Glomerular endothelial cell (primary cell): ENCODE measurements at places on chromosomes 2 and 18. TPM values are rescaled to one million over a fixed set of nuclear protein-coding genes. Genes with fewer than 3 reads are reported as not detected.

The DPP10 gene
- not detected in 2 replicates for total RNA-seq

DNA sequence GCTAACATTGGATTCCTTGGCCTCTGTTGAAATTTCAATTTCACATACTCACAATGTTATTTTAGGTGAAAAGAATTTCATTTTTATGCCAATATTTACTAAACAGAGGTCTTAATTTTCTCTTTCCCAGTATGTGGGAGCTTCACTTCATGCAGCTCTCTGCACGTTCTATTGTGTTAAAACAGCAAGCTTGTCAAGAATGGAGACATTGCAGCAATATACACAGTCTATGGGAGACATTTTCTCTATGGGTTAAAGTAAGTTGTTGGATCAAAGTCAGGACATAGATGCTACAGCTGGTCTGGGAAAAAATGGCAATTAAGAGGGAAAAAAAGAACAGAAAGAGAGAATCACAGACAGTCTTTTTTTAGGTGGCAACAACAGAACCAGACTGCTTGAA, 70.4 kb upstream of the ARHGAP15 start:
- DNase-seq: no peak

The FAM237A gene
- total RNA-seq: not detected in 2 replicates

The IL1A gene
- 3.9 and 4.5 TPM in 2 replicates for total RNA-seq

- DNase-seq: no peak
Observed at GRCh38 chr2:48415836-48416515, 114.0 kb upstream of the STON1 start.

- no peak for DNase-seq
Observed at GRCh38 chr2:85523903-85524335, 15.0 kb upstream of the MAT2A start.

GRCh38 chr2:216903470-216903869, 43.6 kb upstream of the TNP1 start:
- no peak for DNase-seq

DNA sequence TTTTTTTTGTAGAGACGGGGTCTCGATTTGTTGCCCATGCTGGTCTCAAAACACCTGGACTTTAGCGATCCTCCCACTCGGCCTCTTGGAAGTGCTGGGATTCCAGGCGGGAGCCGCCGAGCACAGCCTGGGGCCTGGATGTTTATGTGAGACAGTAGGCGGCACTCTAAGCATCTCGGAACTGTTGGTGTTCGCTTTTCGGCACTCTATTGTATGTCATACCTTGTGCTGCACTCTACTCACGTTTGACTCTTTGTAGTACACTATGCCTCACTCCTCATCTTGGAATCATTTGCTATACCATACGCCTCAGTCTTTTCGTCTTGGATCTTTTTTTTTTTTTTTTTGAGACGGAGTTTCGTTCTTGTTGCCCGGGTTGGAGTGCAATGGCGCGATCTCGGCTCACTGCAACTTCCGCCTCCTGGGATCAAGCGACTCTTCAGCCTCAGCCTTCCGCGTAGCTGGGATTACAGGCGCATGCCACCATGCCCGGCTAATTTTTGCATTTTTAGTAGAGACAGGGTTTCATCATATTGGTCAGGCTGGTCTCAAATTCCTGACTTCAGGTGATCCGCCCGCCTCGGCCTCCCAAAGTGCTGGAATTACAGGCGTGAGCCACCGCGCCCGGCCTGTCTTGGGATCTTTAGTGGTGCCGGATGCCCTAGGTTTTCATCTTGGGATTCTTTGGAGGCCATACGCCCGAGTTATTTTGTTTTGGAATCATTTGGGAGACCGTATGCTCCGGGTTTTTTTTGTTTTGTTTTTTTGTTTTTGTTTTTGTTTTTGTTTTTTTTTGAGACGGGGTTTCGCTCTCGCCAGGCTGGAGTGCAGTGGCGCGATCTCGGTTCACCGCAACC, 24.2 kb upstream of the ZDBF2 start:
- no peak for DNase-seq

DNA sequence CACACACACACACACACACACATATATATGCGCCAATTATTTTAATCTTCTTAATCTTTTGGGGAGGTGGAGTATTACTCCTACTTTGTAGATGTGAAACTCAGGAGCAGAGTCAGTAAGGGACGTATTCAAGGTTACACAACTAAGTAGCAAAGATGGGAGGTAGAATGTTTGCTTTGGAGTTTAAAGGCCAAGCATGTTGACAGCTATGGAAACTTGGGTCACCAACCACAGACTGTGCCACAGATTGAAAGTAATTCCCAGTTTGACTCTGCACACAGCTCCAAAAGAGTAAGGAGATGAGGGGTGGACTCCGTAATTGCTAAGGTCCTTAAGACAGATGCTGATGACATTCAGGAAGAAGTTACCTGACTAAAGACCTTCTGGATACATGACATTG, 124.8 kb upstream of the ITGB6 start:
- DNase-seq: no peak

- no peak for DNase-seq
Observed at GRCh38 chr2:200578778-200579177, 7.0 kb upstream of the AOX1 start.

DNA sequence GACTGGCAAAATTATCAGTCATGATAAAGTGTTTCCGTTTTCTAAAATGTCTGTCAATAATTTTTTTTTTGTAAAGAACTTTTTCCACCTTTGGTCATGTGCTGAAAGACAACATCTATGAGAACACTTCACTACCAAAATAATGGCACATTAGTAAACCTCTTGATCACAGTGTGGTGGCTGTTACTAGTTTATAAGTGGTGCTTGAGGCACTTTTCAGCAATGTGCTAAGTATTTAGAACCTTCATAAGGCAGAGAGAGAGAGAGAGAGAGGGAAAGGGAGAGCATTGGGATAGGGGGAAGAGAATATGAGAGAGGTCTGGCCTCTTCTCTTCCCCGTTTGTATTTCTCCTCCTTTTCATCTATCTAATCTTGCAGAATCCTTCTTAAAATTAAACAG, 1.1 kb upstream of the NYAP2 start:
- DNase-seq: no peak

- DNase-seq: no peak
Observed at GRCh38 chr2:44742057-44742456, 199.4 kb upstream of the SIX3 start.

- no peak for DNase-seq
Observed at GRCh38 chr2:35454966-35455638, 900.5 kb upstream of the CRIM1 start.

The WNT10A gene
- not detected in 2 replicates for total RNA-seq

The ATL2 gene
- 34.4 and 48.5 TPM in 2 replicates for total RNA-seq

The BCL2 gene
- total RNA-seq: 2.2 and 6.0 TPM in 2 replicates

The C2orf66 gene
- total RNA-seq: 0.39 and 1.1 TPM in 2 replicates

The CNPPD1 gene
- total RNA-seq: 33.2 and 40.3 TPM in 2 replicates

DNA sequence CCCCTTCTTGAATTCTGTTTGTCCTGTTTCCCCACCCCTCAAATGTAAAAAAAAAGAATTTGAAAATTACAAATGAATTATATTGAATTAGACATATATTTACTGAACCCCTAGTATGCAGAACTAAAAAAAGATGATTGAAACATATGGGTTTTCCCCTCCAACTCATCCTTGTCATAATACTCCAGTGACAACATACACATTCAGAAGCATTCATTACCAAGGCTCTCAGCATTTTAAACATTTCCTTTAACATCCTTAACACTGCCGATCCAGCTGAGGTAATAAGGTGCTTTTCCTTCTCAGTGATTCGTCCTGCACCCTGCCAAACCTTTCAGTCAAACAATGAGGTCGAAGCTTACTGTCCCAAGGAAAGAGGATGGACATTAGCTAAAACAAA, 53.1 kb upstream of the DTNB start:
- DNase-seq: no peak

DNA sequence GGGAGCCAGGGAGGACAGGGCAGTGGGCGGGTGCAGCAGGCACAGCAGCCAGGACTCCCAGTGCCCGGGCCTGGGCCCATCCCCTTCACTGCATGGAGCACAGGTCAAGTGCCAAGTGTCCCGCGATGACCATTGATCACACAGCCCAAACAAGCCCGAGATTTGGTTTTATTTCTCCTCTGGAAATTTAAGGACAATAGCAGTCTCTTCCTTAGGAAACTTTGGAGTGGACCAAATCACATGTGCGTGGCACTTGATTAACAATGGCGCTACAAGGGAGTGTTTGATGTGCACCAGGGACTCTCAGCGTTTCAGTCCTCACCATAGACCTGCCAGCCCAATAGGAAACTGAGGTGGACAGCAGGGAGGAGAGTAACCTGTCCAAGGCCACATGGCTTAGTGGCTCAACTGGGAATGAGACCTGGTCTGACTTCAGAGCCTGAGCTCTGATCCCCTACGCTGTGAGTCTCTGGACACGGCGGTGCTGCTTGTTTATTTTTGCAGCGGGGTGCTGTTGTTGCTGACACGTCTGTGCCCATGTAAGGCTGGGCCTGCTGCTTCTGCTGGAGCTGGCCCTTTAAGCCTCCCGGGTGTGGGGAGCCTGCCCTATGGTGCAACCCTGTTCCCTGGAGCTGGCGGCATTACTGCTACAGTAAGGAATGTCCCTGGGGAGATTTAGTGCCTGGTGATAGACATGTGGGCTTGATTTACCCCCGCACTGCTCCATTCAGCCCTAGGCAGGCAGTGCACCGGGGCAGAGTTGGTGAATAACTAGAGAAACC, 194.2 kb downstream of the INHBB start:
- DNase-seq: no peak

DNA sequence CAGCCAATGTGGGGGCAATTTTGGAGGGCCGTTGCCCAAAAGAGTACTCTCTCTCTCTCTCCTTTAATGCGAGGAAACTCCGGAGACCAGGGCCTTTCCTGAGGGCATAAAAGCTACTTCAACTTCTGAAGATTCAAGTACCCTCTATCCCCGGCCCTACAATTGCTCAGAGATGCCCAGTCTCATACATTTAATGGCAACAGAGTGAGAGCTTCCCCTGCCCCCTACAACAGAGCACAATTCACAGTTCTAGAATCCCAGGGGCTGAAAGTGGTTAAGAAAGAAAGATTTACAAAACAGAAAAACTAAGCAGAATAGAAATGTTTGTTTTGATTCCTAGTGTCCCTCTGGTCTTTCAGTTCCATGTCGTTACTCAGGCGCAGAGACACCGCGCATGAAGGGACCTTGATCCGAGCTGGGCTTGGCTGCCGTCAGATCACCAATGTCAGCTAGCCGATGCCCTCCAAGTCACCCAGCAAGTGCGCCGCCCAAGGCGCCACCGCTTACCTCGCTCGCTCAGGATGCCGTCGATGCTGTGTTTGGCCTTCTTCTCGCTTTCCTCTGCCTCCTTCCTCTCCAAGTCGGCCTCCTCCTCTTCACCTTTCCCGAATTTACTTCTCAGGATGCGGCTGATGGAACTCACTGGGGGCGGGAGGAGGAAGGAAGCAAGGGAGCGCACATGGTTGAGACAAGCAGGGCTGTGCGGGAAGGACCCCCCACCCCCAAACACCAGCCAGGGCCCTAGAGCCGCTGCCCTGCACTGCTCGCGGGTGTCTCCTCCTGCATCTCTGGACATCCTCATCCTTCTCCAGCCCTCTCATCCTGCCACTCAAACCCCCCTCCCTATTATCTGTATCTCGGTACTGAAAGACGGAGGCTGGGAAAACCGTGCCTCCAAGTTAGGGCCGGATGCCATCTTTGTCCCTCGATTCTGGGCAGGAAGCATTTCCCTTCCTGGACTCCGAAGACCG, 4.9 kb downstream of the PAX3 start:
- DNase-seq: no peak

DNA sequence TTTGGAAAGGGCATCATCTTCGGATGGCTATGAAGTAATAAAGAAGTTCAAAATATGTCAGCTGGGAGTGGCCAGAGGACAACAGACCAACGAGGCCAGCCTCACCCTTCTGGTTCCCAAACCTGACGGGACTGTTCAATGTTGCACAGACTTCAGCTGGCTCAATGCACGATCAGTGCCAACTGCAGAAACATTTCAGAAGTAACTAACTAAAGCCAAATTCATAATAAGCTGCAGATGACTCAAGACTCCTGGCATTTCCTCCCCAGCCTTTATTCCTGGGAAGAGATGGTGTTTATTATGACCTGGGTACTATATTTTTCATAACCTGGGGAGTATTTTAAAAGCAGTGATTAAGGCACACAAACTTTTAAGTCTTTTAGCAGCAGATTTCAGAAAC, 3.8 kb upstream of the ATP6V1C2 start:
- peak; percentile 56 for DNase-seq

The FOXD4L1 gene
- 0.05 TPM in 1 of 2 replicates, not detected in the other for total RNA-seq

The CLEC4F gene
- 0.18 TPM in 1 of 2 replicates, not detected in the other for total RNA-seq

The DSG4 gene
- not detected in 2 replicates for total RNA-seq

DNA sequence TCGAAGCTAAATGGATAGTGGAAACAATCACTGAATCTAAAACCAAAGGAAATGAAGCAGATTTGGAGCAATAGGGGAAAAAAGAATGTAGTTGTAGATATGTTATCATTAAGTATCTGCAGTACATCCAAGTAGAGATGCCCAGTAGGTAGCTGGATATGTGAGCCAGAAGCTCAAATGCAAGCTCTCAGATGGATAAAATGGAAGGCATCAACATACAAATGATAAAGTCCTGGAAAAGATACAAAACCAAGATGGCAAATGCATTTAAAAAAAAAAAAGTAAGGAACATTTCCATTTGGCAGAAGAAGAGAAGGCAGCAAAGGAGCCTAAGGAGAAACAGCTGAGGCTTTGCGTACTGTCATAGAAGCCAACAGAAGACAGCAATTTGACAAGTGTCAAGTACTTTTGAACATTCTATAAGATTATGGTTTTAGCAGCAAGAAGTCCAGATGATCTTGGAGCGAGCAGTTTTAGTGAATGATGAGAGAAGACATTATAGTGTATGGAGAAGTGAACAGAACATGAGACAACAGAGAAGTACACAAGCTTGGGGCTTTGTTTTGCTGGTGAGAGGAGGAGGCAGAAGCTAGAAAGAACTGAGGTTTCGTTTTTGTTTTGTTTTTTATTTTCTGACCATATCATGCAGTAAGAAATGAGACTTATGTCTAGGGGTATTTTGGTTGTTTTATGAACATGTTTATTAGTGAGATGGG, 18.3 kb downstream of the ROCK2 start:
- DNase-seq: no peak

- DNase-seq: no peak
Observed at GRCh38 chr2:222436040-222436413, 11.7 kb downstream of the SGPP2 start.

The GDF7 gene
- total RNA-seq: 0.73 and 9.5 TPM in 2 replicates

DNA sequence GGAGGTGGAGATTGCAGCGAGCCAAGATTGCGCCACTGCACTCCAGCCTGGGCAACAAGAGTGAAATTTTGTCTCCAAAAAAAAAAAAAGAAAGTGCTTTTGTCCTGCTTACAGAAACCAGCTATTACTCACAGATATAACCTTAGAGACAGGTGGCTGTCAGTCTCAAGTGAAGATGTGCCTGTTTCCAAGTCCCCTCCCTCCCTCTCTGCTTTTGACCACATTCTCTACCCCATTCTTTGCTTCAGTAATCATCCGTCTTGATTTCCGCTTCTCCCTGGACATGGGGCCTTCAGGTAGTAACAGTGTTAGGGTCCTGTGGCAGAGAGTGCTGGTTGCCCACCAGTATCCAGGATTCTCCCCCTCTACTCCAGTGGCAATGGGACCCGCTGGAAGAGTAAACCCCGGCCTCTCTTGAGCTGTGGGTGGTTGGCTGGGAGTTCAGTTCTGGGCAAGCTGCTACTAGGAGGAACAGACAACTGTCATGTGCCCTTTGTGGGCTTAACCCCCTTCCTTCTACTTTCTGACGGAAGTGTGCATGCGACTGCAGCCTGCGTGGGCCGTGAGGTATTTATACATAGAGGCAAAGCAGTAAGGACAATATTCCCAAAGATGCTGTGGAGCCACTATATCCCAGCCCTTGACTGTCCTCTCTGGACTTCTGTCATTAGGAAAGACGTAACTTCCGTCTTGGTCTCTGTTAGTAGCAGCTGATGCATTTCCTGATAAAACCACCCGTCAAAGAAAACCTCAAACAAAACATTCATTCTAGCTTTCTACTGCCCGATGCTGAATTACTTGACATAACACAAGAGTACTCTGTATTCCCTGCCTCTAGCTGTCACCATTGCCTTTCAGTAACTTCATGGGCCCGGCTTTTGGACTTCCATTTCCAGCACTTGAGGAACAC, 17.8 kb downstream of the PDCL3 start:
- no peak for DNase-seq
